CD4-positive, alpha-beta T cell treated with Interleukin-1 beta for 1 hour (primary cell): ENCODE measurements at places on chromosomes 7 and 10.

- no peak for DNase-seq
These were observed 181.9 kb upstream of the ANKRD30A start for GRCh38 chr10:36943544-36943943.

DNA sequence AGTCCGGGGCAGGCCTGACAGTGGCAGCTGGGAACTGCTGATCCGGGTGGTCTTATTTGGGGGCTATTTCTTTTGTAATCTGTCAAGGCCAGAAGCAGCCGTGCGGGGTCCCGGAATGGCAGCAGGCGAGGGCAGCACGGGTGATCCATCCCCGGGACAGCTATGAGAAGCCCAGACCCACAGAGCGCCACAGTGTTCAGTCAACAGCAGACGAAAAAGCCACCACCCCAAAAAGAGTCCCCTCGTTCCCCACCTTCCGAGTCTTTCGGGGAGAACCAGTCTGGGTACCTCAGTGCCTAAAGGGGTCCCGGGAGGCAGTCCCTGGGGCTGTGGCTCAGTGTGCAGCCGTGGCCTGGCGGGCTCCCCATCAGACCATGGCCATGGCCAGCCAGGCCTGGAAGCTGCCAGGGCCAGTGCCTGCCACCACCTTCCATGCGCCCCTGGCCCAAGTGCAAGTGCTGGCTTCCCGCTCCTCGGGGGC, 125.1 kb upstream of the KCTD7 start:
- DNase-seq = no peak

DNA sequence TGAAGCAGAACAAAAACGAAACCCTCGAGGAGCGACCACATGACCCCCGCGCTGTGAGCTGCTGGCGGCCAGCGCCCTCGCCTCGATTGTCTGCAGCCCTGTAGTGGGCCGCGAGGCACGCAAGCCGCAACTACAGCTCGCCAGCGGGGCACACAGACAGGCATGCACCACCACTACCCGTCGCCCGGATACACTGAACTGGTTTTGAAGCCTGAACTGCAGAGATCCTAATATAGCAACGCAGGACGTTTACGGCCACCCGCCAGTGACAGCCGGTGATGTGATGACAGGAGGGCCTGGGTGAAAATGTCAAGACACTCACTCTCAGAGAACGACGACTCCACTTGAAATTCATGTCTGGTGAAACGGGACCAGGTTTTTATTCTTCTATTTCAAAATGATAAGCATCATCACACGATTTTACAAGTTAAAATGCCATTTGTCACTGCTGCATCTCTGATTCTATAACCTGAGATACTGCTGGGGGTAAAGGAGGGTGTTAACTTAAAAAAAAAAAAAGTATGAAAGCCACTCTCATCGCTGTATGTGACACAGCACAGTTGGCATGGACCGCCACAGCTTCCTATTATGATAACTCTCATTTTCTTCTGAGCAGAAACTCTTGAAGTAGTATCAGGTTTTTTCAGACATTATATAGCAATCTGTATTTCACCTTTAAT, 120.3 kb upstream of the DIP2C start:
- no peak for DNase-seq

DNA sequence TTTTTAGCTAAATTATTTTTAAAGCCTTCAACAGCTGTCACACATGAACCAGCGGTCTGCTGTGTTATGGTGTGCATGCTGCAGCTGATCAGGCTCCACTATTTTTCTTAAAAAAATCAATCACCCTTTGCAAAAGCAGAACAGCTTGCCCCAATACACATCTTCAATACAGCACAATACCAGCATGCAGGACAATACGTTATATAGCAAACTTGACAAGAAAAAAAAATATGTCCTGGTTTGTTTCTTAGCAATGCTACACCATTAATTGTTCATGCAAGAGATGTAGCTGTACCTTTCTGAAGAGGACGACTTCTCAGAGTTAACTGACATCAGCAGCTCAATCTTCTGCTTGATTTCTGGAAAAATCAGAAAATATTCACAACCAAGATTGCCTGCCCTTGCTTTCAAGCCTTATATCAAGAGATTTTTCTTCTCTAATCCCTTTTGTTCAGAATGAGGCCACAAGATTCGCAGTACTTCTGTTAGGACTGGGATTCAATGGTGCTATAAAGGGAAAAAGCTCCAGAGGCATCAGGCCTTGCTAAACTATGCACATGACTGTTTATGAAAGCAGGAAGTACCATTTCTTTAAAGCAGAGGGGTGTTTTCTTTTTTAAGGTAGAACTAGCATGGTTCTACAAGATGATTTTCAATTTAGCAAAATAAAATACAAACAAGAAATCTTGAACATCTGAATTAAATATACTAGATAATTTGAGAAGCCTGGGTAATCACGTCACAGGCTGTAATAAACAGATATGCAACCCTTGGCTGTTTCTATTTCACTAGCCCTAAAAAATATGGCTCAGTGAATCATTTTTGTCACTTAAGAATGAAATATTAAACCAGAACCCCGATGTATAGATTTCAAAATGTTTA, 120.0 kb downstream of the SRPK2 start:
- no peak for DNase-seq

DNA sequence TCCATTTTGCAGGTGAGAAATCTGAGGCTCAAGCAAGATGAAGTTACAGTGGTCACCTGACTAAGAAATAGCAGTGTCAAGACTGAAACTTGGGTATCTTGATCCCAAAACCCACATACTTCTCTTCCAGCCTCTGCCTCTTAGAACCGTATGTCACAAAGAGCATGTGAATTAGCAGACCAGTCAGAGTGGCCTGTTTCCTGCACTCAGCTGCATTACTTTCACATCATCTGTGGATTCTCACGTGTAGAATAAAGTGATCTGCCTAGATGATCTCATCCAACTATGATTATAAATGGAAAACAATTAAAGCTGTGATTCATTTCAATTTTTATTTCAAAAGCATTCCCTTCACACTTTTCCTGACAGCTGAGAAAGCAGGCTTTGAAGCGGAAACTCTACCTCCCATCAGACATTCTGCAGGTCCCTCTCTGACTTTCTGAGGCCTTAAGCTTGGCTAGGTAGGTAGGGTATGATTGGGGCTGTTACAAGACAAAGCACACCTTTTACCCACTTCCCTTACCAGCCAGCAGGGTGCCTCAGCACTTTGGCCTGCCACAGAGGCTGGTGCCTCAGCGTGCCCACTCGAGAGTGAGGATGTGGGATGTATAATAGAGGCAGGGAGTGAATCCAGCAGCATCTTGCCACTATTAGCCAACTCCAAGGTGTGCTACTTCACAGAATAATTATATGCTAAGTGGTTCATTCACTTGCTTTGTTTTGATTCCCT, 70.2 kb upstream of the PDE1C start:
- no peak for DNase-seq

DNA sequence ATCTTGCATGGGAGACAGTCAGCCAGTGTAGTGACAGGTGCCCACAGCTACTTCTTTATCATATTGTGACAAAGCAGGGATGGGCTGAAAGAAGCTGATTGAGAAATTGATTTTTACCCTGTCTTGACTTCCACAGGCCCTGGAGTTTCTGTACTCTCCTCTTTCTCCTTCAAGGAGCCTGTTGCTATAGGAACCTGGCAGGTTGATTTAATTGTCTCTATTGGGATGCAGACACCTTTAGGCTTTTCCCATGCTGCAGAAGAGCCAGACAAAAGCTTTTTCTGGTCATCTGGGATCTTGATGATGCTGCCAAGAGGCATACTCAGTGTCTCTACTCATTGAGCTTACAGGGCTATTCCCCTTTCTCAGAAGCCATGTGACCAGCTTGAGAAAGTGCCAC, 754.8 kb downstream of the KCNMA1 start:
- DNase-seq = no peak

- DNase-seq = no peak
These were observed 34.3 kb upstream of the CACNA2D1 start for GRCh38 chr7:82477733-82478515.

- DNase-seq = no peak
These were observed 89.1 kb downstream of the GRB10 start for GRCh38 chr7:50693455-50694130.

- no peak for DNase-seq
These were observed 123.7 kb upstream of the GJD4 start for GRCh38 chr10:35481413-35481812.

- no peak for DNase-seq
These were observed 210.0 kb upstream of the LYZL1 start for GRCh38 chr10:29078919-29079318.

DNA sequence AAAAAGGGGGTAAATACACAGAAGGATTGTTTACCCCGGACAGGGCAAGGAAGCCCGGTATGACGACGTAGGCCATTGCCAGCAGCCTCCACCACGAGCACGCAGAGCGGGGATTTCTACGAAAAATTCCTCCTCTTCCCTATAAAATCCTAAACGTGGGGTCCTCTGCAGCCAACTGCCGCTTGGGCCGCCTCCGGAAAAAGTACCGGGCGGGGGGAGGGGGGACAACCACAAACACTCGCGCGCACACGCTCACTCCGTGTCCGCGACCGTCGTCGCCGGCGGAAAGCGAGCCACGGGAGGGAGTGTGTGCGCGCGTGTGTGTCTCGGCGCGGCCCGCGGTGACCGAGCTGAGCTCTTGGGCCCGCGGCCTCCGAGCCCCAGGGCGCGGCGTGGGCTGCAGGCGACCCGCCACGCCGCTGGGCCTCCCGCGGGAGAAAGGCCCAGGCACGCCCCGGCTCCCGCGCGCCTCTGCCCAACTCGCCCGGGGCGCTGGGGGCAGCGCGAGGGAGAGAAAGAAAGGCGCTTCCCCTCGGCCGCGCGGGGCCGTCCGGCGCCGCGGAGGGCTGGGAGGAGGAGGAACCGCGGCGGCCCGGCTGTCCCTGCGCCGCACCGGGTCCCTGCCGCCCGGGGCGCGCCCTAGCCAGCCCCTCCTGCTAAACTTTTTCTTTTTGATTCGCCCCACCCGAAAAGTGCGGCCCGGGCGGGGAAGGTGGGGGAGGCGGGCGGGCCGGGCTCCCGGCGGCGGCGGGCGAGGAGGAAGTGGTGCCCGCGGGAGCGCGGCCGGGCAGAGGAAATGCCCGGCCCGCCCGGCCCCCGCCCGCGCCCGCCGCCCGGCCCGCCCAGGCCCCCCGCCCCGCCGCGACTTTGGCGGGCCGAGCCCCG, 1.5 kb downstream of the CTBP2 start:
- no peak for DNase-seq
